Fibroblast of lung (primary cell): ENCODE measurements at places on chromosomes 12 and 14.
A peak's percentile ranks its signal among the peaks of the same experiment; 100 is the strongest.

DNA sequence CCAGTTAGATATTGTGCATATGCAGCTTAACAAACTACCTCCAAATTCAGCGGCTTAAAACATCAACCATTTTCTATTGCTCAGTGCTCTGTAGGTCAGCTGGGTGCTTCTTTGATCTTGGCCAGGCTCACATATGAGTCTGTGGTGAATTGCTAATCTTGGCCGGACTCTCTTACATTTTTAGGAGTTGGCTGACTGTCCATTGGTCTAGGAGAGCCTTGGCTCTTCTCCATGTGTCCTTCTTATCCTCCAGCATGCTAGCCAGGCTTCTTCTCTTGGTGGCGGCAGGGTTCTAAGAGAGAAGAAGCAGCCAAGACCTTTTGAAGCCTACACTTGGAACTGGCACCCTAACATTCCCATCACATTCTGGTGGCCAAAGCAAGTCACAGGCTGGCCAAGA lies 174.3 kb upstream of the PWP1 start:
- peak; percentile 8 for DNase-seq

DNA sequence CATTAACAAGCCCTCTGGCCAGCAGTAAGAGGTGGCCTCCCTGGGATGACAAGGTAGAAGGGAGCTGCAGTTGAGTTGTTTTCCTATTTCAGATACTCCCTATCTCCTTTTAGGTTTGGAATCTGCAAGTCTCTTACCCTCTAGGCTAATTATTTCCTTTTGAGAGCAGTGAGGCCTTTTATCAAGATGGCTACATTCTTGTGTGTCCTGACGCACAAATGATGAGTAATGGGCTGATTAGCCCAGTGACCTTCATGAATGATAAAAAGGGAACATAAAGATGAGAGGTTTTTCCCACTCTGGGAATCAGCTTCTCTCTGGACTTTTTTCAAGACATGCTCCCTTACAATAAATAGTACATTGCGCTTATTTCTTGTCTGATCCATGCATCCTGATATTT lies 22.9 kb downstream of the DYRK2 start:
- no peak for DNase-seq

GRCh38 chr12:124603100-124603541 lies 35.7 kb upstream of the NCOR2 start:
- no peak for DNase-seq

GRCh38 chr14:104979758-104980610 lies 1.8 kb upstream of the AHNAK2 start:
- DNase-seq, result peak; percentile 67

DNA sequence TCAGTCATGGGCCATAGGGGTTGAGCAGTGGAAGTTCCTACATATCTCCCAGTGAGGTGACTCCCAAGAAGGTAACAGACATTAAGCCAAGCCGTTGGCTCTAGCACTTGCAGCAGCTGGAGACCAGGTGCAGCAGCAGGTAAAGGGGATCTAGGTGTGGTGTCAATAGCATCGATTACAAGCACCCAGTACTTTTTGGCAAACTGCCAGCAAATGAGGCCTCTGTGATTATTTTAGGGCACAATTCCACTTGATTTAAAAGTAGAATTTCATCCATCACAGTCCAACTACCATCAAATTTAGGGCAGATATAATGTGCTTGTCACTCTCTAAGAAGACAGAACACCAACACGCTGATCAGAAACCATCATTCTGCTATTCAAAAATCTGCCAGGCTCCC lies 224.1 kb upstream of the EGLN3 start:
- DNase-seq, result no peak

DNA sequence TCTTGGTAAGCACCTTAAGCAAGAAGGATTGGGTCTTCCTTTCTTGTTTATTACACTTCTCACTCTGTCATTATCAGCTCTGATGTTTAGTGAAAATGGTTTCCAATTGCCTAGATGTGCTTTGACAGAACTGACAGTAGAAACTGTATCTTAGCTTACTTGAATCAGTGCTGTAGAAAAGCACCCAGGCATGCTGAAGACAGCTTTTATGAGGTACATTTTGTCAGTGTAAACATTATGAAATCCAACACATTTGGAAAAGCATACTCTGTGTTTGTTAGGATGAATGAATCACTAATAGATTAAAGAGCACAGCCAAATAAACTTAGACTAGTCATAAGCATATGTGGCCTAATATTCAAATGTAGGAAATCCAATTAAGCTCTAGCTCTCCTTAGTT lies 290.2 kb upstream of the NPAS3 start:
- DNase-seq, result peak; percentile 45

DNA sequence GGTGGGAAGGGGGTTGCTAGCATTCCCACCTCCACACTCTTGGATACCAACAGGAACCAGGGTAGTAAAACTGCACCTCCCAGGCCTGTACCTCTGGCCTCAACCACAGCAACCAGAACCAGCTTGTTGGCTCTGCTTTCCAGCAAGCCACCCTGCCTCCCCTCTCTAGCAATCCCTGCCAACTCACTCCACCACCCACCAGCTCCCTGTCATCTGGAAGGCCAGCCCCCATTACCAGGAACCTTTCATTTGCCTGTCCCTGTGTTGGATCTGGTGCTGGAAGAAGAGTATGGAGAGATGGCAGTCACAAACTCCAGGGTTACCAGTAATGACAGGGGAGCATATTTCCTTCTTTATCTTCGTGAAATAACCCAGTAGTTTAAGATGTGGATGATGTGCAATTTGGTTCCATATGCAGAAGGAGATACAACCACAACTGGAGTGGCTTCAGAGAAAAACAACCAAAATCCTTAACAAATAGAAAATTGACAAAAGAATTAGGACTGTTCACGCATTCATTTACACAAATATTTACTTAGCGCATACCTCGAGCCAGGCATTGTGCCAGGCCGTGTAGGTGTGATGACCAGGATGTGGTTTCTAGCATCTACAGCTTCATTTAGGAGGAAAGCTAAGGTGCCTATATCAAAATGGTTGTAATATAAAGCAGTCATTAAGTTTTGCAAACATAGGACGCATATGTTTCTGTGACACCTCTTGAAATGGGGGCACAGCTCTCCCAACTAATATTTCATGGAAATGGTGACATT lies 3.4 kb downstream of the B4GALNT3 start:
- peak; percentile 42 for DNase-seq

DNA sequence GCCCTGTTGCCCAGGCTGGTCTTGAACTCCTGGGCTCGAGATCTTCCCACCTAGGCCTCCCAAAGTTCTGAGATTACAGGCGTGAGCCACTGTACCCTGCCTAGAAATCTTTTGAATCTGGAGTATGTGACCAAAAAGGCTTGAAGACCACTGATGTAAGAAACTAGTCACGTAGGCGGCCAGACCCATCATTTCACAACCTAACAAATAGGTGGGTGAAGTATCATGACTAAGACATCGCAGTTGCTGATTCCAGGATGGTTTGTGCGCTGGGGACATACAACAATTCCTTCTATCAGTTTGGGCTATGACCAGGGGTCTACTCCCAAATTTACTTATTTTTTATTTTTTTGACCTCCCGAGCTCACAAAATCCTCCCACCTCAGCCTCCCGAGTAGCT lies 11.8 kb upstream of the CDK2AP1 start:
- no peak for DNase-seq

DNA sequence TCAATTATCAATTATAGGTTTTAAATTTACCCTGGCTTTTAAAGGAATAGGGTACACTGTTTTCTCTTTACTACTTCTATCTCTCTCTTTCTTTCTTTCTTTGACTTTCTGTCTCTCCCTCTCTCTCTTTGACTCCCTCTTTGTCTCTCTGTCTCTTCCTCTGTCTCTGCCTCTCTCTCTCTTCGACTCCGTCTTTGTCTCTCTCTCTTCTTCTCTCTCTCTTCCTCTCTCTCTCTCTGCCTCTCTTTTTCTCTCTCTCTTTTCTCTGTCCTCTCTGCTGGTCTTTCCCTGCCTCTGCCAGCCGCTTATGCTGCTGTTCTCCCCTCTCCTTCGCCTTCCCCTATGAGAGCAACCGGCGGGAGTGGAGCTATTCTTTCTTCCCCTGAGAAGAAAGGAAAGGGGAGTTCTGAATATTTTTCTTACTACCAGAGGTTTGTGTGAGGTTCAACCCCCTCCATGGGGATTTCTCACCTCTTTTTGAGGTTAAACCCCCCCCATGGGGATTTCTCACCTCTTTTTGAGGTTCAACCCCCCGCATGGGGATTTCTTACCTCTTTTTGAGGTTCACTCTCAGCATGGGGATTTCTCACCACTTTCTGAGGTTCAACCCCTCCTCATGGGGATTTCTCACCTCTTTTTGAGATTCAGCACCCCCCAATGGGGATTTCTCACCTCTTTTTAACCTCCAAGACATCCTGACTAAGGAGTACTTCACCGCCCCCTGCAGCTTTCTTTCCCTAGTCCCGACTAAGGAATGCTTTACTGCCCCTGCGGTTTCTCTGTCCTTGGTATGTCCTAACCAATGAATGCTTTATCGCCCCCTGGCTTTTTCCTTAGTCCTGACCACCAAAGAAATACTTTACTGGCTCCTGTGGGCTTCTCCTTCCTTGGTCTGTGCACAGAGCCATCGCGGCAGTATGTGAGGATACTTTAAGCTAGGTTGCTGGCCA lies 27.4 kb upstream of the DDHD1 start:
- peak; percentile 33 for DNase-seq

DNA sequence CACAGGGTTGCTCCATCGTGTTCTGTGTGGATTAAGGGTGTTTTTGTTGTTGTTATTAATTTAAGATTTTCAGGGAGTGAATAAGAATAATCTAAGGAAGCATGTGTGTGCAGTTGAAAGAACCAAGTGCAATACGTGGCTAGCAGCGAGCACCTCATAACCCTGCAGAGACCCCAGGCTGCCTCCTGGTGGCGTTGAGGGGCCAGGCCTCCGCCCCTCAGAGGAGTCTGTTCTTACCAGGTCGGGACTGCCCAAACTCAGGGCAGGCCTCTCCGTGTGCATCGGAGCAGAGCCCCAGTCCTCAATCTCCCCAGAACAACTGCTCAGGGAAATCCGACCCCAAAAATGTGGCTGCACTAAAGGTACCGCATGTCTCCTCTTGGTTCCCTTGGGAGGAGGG lies 36.8 kb downstream of the IL31 start:
- no peak for DNase-seq

DNA sequence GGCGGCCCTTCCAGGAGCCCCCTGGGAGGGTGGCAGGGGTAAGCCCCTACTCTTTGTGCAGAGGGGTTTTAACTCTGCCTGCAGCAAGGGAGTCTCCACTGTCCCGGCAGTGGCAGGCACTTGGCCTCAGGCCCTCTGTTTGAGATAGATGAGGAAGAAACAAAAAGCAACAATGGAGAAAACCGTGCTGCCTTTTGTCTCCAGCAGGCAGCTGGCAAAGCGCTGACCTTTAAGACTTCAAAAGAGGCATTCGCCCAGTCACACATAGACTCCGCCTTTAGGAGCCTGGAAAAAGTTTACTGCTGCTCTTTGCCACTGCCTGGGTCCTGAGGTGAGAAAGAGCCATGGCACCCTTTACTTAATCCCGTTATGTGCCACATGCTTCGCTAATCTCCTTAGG lies 158.2 kb upstream of the NTF3 start:
- DNase-seq, result no peak

DNA sequence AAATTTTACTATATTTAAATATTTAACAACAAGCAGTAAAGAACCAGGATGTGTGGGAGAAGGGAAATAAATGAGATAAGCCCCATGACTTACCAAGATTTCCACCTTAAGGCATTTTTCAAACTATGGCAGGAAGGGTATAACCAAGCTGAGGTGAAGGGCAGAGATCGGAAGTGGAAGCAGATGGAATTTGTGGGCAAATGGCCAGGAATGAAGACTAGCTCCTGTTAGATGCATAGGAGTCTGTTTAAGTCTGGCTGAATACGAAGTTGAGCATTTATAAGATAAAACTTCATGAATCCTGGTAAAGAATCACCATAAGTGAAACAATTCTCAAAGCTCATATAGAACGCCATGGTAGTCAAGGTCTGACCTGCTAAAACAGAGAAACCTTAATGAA lies 163.5 kb downstream of the DIO2 start:
- no peak for DNase-seq

DNA sequence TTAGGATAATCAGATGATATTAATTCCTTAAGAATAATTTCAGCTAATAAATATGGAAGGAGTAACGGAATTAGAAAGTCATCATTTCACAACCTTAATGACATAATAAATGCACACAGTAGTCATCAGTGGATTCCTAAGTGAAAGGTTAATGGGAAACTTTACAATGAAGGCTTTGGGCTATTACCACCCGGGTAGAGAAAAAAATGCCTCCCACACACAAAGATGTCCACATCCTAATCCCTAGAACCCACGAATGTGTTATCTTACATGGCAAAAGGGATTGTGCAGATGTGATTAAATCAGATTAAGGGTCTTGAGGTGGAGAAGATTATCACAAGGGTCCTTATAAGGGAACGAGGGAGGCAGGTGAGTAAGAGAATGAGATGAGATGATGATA lies 5.6 kb downstream of the TMED10 start:
- no peak for DNase-seq

GRCh38 chr12:60101715-60102114 lies 505.9 kb downstream of the SLC16A7 start:
- DNase-seq, result no peak

DNA sequence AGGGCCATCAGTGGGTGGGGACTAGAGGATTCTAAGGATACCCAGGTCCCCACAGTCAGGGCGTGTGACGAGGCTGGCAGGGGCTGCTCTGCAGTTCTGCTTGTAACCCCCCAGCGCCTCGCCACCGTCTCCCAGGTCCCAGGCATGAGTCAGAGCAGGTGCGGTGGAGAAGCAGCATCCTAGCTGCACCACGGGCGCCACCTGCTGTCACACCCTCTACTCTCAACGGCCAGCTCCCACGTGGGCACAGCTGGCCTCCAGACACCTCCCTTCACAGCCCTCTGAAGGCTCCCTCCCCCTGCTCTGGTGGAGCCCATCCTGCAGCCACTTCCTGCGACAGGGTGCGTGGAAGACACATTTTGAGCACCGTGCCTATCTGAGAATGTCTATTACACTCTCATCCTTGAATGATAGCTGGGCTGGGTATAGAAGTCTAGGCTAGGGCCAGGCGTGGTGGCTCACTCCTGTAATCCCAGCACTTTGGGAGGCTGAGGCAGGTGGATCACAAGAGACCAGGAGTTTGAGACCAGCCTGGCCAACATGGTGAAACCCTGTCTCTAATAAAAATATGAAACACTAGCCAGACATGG lies 6.9 kb upstream of the NUDT14 start:
- no peak for DNase-seq

DNA sequence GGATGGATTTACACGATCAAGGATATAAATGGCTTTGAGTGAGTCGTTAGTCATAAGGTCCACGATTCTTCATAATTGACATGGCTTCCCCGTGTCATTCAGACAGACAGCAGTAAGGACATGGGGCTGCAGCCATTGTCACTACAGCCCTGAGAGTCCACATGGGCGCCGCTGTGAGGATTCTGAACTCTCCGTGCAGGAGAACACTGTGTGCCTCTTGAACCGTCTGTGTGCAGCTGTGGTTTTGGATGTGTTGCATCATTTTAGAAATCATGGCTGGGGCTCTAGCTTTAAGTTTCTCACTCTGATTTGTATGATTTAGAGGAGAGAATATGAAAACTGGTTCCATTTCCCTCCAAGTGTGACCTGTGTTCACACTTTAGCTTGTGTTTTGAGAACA lies 47.2 kb downstream of the NPAS3 start:
- peak; percentile 26 for DNase-seq
